ENCODE measurements at places on chromosomes 11 and 22. TPM values are rescaled to one million over a fixed set of nuclear protein-coding genes. Genes with fewer than 3 reads are reported as not detected.

DNA sequence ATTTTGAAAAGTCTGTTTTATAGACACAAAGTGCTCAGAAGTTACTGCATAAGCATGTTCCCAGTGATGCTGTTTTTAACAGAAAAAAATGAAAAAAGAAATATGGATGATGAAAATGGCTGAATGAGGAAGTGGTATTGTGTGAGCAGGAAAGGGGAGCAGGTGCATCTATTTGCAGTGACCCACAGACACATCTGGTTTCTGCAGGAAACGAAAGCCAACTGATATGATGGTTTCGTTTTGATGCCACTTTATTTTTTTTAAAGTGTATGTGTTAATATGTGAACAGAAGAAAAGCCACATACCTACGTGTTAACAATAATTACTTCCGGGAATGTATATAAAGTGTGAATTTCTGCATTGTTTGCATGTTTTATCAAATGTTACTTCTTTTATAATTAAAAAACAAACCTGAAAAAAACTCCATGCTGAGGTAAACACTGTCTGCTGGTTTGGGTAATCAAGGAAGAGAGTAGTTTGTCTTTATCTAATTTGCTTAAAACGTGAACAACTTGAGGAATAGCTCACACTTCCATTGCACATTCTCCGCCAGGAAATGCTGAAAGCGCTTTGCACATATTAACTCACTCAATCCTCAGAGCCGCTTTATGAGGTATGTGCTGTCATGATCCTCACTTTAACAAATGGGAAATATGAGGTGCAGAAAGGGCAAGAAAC, 1335.9 kb downstream of the TBC1D22A start:
- peak; percentile 48 for DNase-seq

DNA sequence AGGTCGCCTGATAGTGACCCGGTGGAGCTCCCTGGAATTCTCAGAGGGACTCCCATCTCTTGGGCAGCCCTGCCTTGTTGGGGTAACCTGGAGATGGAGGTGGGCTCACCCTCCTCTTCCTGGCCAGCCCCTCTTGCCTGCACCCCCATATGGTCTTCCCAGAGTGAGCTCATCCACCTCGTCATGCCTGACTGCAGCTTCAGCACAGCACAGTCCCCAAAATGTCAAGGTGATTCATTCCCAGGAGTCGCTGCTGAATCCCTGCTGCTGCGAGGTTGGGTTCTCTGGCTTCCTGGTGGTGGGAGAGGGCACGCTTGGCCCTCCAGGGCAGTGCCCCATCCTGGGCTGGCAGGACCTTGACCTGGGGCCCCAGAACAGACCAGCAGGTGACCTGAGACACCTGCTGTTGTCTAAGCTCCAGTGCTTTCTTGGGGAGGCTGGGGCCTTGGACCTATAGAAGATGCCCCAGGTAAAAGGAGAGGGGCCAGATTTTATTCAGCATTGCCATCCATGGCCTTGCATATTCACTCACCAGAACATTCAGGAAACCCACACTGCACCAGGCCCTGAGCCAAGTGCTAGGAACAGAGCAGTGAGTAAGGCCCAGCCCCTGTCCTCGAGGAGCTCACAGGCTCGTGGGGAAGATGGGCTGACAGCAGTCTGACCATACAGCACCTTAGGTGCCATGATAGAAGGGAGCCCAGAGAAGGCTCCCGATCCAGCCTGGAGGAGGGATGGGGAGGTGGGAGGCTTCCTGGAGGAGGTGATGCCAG, 72.9 kb downstream of the CACNA1I start:
- DNase-seq = no peak

- DNase-seq = no peak
Observed at GRCh38 chr11:108854346-108854745, 189.5 kb downstream of the DDX10 start.

GRCh38 chr11:110076371-110076965, 16.7 kb upstream of the ZC3H12C start:
- no peak for DNase-seq

- DNase-seq = no peak
Observed at GRCh38 chr11:116964269-116964668, 126.8 kb upstream of the APOA1 start.

DNA sequence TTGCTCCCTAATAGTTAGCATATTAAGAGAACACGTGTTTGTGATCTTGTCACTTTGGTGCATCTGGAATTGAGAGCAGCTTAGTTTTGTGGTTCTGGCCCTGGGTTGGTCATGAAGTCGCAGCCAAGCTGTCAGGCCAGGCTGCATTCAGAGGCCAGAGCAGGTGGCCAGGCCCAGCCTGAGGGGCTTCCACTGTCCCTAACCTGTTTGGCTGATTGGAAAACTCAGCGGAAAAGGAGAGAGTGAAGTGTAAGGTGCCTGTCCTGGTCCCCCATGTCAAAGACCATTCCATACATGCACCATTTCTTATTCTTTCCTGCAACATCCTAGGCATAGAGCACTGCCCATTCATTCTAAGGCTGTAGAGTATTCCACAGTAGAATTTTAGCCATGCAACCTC, 111.5 kb upstream of the IGLL5 start:
- DNase-seq = no peak

DNA sequence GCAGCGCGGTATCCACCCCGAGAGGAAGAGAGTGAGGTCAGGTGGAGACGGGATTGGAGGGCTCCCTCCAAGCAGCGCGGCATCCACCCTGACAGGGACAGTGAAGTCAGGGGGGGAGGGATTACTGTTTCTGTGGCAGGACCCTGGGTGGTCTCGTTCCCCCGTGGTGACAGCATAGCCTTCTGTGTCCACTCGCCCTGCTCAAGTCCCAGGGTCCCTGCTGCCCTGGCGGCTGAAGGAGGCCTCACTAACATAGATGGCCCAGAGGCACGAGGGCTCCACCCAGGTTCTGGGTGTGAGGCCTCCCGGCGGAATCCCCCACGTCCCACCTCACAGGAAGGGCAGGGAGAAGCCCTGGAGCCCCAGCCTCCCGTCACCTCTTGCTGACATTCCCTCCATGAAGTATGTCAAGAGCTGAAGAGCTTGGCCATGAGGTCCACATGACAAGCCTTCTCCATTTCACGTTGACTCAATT, 636.1 kb downstream of the BRD1 start:
- no peak for DNase-seq

DNA sequence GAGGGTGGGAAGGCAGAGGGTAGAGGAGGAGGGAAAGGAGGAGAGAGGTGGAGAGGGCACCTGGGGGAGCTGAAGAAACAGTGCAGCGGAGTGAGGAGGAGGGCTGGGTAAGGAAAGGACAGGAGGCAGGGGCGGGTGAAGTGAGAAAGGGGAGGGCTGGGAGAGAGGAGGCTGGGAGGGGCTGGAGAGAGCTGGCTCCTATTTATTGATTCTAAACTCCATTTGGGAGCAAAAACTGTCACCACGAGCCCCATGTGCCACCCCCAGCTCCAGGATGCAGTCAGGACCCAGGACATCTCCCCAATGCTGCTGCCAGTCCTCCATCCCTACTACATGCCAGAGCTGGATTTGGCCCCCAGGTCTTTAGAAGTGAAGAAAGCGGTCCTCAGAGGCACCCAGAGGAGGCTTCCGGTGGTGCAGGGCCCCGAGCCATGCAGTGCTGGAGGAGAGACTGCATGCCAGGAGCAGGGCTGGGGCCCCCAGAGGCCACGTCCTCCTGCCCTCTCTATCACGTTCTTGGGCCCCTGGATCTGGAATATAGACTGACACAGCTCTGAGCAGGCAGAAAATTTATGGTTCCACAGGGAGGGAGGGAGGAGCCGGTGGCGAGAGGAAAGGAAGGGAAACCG, 53.7 kb downstream of the SLC22A12 start:
- no peak for DNase-seq

- DNase-seq = no peak
Observed at GRCh38 chr11:22807855-22808570, 21.6 kb downstream of the SVIP start.

DNA sequence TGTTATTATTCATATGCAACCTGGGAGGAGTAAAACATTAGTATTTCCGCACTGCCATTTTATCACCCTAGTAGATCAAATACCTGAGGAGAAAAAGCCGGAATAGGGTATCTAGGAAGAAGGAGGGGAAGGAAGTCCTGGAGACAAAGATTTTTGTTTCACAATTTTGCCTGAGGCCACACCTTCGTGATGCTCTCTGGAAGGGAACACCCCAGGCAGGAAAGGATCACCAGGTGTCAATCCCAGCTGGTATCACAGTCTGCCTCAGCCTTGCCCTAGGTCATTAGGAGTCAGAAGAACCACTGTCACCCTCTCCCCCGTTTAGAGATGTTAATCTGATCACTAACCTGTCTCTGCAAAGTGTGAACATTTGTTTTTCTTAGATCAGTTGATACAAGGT, 35.4 kb upstream of the IGSF9B start:
- no peak for DNase-seq

- no peak for DNase-seq
Observed at GRCh38 chr11:61297746-61298145, 2.6 kb upstream of the VWCE start.

Gene LINC01488
- total RNA-seq = not detected

Gene THY1
- total RNA-seq = not detected

Gene OR4C5
- total RNA-seq = not detected

Gene OR5T2
- total RNA-seq = not detected

Gene UBQLN3
- not detected for total RNA-seq

Gene MAPK8IP2
- total RNA-seq = 0.22 TPM

Gene NAV2
- 4.2 TPM for total RNA-seq

Gene MS4A6E
- total RNA-seq = not detected

Gene OR52H1
- not detected for total RNA-seq
